ENCODE measurements at places on chromosomes 5 and 9. TPM values are rescaled to one million over a fixed set of nuclear protein-coding genes. Genes with fewer than 3 reads are reported as not detected.

Gene TRIP13
- total RNA-seq = 25.5 TPM

Gene BAAT
- not detected for total RNA-seq

Gene EIF4E1B
- not detected for total RNA-seq

Gene MACROH2A1
- 166 TPM for total RNA-seq

DNA sequence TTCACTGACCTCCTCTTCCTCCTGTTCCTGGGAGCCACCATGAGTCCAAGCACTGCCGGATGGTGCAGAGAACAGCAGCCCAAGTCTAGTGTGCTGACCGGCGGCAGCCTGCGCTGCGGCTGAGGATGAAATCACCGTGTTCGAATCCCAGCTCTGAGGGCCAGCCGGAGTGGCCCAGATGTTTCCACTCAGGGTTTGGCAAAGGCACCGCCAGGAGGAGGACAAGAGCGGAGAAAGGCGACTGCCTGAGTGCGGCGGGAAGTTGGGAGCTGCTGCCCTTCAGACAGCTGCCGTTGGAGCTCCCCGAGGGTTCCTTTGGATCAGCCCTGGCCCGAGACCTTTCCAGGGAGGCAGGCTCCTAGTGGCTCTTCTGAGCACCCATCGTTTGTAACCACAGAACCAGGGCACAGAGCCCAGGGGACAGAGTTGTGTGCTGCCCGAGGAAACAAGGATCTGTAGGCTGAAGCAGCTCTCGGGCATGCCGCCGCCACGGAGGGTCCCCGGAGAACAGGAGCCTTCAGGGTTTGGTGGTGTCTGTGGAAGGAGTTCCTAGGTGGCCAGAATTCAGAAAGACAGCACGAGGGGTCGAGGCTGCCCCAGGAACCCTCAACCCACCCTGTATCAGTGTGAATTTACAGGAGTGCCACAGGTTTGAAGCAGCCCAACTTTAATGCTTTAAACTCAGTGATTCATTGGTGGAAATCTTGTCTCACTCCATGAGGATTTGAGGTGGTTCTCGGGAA lies 115.6 kb upstream of the COL5A1 start:
- no peak for DNase-seq

DNA sequence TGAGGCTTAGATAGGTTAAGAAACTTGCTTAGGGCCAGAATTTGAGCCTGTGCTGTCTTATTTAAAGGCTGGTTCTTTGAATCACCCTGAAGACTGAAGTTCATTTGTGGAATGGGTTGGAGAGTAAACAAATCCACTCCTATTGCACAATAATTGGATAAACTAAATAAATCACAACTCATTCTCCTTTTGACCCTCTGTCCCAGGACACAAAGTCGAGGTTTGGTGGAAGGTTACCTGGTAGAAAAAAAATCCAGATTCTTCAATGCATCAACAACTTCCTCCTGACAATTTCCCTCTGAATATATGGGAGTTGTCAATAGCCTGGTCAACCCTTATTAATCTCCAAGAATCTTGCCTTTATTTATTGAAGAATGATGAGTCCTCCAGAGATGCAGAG lies 28.9 kb downstream of the TBC1D2 start:
- DNase-seq = no peak

DNA sequence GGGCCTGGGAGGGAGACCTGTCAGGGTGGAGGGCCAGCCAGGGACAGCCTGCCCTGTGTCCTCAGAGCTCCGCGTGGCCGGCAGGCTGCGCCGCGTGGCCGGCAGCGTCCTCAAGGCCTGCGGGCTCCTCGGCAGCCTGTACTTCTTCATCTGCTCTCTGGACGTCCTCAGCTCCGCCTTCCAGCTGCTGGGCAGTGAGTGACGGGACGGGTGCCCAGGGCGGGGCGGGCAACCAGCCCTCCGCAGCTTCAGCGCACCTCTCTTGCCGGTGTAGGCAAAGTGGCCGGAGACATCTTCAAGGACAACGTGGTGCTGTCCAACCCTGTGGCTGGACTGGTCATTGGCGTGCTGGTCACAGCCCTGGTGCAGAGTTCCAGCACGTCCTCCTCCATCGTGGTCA lies 1.8 kb downstream of the SLC34A3 start:
- no peak for DNase-seq
